ENCODE measurements at places on chromosomes 3 and 15.

- DNase-seq = no peak
These were observed 28.5 kb downstream of the TRIM42 start for GRCh38 chr3:140706360-140706759.

- DNase-seq = no peak
These were observed 32.0 kb downstream of the TM4SF4 start for GRCh38 chr3:149506540-149506939.

GRCh38 chr3:20648294-20648693 lies 462.3 kb upstream of the SGO1 start:
- DNase-seq = no peak

- peak; percentile 96 for DNase-seq
These were observed 19.5 kb downstream of the PPCDC start for GRCh38 chr15:75042730-75043508.

GRCh38 chr3:67037615-67038014 lies 39.5 kb downstream of the KBTBD8 start:
- peak; percentile 61 for DNase-seq

GRCh38 chr3:96012939-96013338 lies 801.5 kb upstream of the EPHA6 start:
- no peak for DNase-seq

GRCh38 chr3:44482721-44483120 lies 5.3 kb upstream of the ZNF445 start:
- DNase-seq = no peak

GRCh38 chr15:20345401-20345958 lies 196.1 kb downstream of the GOLGA6L6 start:
- DNase-seq = no peak

- no peak for DNase-seq
These were observed 192.8 kb downstream of the UBE3A start for GRCh38 chr15:25245801-25246622.

GRCh38 chr15:45469441-45469840 lies 53.1 kb downstream of the SLC30A4 start:
- DNase-seq = no peak

GRCh38 chr3:56769116-56769707 lies 32.5 kb downstream of the ARHGEF3 start:
- no peak for DNase-seq
